ENCODE measurements at places on chromosomes 2 and 18. TPM values are rescaled to one million over a fixed set of nuclear protein-coding genes. Genes with fewer than 3 reads are reported as not detected.
A peak's percentile ranks its signal among the peaks of the same experiment; 100 is the strongest.

- DNase-seq, result no peak
These were observed 110.0 kb upstream of the MAP3K20 start for GRCh38 chr2:172965433-172966212.

GRCh38 chr2:215876937-215877238, 136.5 kb downstream of the MREG start:
- DNase-seq, result no peak

DNA sequence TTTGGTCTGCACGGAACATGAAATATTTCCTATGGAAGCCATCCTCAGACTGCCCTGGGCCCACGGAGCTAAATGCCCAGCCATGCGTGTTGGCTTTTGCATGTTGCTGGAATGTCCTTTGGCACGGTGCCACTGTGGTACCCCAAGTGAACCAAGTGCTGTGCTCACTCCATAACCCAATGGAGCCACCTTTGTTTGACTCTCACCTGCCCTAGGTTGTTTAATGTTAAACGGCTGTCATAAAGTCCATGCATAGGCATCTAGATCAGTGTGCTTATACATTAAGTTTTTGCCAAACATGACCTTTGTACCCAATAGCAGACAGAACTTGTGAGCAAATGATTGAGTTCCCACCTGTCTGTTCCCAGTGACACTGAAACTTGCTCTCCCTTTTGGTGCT, 59.9 kb upstream of the TMEM87B start:
- DNase-seq, result no peak

DNA sequence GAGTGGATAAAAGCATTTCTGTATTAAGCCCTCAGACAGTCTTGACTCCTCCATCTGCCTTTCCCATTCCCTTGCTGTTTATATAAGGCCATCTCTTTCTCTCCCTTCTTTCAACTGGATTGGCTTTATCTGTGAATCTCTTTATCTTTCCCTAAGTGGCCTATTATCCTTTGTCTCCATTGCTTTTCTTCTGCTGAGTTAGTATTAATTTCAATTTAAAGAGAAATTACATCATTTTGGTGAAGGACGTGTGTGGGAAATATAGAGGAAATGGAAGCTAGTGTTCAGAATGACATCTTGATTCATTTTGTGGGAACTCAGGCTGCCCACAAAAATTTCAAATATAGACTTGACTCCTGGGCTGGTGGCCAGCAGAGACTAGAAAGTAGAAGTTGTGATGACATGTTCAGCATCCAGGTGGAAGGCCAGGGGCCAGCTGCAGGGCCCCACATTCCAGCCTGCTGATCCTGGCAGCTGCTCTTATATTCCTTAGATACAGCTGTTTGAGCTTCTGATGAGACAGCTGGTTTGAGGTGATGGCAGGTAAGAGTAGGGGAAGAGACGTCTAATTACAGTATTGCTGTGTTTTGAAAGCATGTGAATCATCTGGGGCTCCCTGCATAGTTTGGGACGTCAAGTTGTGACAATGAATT, 52.3 kb downstream of the DIS3L2 start:
- DNase-seq, result peak; percentile 88

- DNase-seq, result no peak
These were observed 158.8 kb upstream of the ZEB2 start for GRCh38 chr2:144678736-144679135.

- peak; percentile 96 for DNase-seq
These were observed at the start of gene WDR35 for GRCh38 chr2:19989667-19990415. Gene WDR35, minus strand, starts transcription at chr2:19990105. Its CDS starts 90 bp downstream, at chr2:19990015.

GRCh38 chr2:98377544-98377943, 31.3 kb downstream of the CNGA3 start:
- DNase-seq, result no peak

DNA sequence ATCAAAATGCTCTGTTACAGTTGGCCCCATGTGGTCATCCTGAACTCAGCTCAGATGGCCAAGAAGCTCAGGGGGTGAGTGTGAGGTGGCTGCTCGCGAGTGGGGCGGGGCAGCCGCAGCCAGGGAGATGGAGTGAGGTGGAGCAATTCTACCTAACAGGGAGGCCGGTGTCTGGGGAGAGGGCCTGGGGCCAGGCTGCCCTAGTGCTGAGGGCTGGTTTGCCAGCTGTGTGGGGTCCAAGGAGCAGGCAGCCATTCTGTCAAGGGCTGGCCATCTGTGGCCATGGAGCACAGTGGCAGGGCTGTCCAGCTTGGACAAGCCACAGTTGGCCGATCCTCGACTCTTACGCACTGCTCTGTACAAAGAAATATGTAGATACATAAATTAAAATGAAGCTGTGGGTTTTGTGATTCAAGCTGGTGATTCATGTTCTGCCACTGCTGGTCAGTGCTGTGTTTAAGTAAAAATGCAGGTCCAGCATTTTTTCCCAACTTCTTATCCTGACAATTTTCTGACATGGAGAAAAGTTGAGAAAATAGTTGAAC, 82.1 kb downstream of the HS6ST1 start:
- peak; percentile 49 for DNase-seq

GRCh38 chr2:464562-465309, 176.8 kb upstream of the ALKAL2 start:
- no peak for DNase-seq

Gene MC2R
- not detected for total RNA-seq

Gene FAM161A
- 2.7 TPM for total RNA-seq

Gene CYTIP
- 5.9 TPM for total RNA-seq

Gene SCYGR4
- not detected for total RNA-seq

All from Daoy (cell line).